ENCODE measurements at places on chromosomes 13 and 19. TPM values are rescaled to one million over a fixed set of nuclear protein-coding genes. Genes with fewer than 3 reads are reported as not detected.

The HRC gene
- total RNA-seq: not detected

The CAPS gene
- total RNA-seq: 7.2 TPM

The FFAR1 gene
- not detected for total RNA-seq

DNA sequence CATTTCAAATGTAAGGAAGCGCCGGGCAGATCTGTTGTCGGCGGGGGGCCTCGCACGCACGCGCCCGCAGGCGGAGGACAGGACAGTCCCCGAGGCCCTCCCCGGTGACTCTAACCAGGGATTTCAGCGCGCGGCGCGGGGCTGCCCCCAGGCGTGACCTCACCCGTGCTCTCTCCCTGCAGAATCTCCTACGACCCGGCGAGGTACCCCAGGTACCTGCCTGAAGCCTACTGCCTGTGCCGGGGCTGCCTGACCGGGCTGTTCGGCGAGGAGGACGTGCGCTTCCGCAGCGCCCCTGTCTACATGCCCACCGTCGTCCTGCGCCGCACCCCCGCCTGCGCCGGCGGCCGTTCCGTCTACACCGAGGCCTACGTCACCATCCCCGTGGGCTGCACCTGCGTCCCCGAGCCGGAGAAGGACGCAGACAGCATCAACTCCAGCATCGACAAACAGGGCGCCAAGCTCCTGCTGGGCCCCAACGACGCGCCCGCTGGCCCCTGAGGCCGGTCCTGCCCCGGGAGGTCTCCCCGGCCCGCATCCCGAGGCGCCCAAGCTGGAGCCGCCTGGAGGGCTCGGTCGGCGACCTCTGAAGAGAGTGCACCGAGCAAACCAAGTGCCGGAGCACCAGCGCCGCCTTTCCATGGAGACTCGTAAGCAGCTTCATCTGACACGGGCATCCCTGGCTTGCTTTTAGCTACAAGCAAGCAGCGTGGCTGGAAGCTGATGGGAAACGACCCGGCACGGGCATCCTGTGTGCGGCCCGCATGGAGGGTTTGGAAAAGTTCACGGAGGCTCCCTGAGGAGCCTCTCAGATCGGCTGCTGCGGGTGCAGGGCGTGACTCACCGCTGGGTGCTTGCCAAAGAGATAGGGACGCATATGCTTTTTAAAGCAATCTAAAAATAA is 18.2 kb downstream of the IL17D start:
- no peaks in the 10 kb centered on the region for H3K36me3 ChIP-seq
- peaks cover 14% of the 10 kb centered on the region for H3K4me1 ChIP-seq
- H3K4me3 ChIP-seq: peak overlapping the region; percentile 57

GRCh38 chr13:105665284-105665683 is 870.2 kb downstream of the EFNB2 start:
- no peaks in the 10 kb centered on the region for H3K27me3 ChIP-seq
- H3K4me1 ChIP-seq: peaks cover 15% of the 10 kb centered on the region
- no peaks in the 10 kb centered on the region for H3K36me3 ChIP-seq
- no peak overlapping the region for H3K4me3 ChIP-seq
- DNase-seq: no peak

The GZMM gene
- total RNA-seq: not detected

The ZNF493 gene
- 10.0 TPM for total RNA-seq

DNA sequence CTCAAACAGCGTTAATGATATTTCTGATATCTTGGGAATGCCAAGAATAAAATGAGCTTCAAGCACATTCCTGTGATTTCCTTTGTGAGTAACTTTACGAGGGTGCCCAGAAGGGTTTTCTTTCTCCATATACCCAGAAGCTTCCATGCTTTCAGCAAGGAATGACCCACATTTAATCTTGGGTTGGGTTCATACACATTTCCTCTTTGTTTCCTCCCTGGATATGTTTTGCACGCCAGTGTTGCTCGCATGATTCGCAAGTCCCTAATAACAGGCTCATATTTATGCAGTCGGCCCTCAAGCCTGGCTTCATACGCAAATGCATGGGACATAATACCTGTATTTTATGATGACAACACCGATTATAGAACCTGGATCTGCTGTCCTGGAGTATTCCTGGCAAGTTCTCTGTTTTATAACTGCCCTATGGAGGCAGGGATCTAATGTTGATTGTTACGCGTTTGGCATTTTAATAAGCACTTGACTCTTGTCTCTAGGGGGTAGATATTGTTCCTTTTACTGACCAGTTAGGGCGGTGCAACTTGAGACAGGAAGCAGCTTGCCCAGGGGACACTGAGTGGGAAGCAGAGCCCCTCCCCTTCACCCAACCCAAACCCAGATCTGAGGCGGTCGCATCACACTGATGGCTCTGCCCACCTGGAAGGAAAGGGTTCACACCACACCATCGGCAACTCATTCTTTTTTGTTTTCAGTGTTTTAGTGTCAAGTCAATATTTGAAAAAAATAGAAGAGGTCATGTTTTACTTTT is 220.4 kb upstream of the SOX1 start:
- DNase-seq: peak; percentile 13
- H3K36me3 ChIP-seq: no peaks in the 10 kb centered on the region
- H3K27ac ChIP-seq: no peak overlapping the region
- peaks cover 21% of the 10 kb centered on the region for H3K4me1 ChIP-seq
- H3K27me3 ChIP-seq: peaks cover 10% of the 10 kb centered on the region
- H3K4me3 ChIP-seq: no peak overlapping the region

GRCh38 chr13:83667606-83668005 is 214.7 kb downstream of the SLITRK1 start:
- H3K36me3 ChIP-seq: no peaks in the 10 kb centered on the region
- no peak for DNase-seq
- H3K4me1 ChIP-seq: peaks cover 8% of the 10 kb centered on the region
- H3K4me3 ChIP-seq: no peak overlapping the region
- no peaks in the 10 kb centered on the region for H3K27me3 ChIP-seq

The MIDN gene
- 75.3 TPM for total RNA-seq

DNA sequence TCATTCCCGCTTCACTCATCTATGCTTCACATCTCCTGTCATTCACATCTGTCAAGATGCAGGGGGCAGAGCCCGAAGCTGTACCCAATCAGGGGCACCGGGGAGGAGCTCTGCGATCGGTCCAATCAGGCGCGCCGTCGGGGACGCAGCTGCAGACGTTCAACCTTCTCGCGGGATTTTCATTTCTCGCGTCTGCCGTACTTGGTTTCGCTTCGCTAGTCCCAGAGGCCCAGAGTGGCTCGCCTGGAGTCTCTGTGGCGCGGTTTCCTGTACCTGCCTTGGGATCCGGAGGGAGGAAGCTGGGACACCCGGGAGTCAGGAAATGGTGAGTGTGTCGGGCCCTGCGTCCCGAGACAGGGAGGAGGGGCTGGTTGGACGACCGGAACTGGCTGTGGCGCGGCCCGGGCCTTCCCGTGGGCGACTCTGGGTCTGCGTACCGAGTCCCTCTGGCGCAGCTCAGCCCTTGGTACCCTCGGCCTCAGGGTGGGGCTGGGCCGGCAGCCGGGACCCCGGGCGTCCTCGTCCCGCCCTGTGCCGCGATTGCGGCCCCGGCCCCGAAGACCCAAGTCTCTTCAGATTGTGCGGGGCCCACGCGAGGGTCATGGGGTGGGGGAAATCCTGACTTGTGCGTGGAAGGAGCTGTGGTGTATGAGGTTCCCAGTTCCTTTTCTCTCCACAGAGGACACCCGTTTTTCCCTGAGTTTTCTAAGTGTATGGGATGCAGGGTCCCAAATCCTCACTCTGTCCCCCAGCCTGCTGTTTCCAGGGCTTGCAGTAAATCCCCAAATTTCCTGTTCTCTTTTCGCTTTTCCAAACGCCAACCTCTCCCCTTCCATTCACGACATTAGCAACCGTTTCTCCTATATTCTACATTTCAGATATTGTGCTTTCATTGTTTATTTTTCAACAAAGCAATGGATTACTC is at the start of gene ZNF136:
Gene ZNF136, plus strand, starts transcription at position 215 of the 925 bp plus-strand sequence. Its CDS starts 108 bp downstream, at position 323.
- peak within 1 kb of the TSS; percentile 89 for H3K4me3 ChIP-seq
- H3K27me3 ChIP-seq: no peaks in the 10 kb centered on the region
- H3K27ac ChIP-seq: peak within 1 kb of the TSS; percentile 100

GRCh38 chr19:50835785-50836542 is 2.6 kb upstream of the KLK15 start:
- H3K4me1 ChIP-seq: peaks cover 13% of the 10 kb centered on the region
- DNase-seq: peak; percentile 84
- H3K4me3 ChIP-seq: peak overlapping the region; percentile 74
- no peaks in the 10 kb centered on the region for H3K36me3 ChIP-seq

The KIR3DL1 gene
- not detected for total RNA-seq

- H3K27me3 ChIP-seq: no peaks in the 10 kb centered on the region
- peak overlapping the region; percentile 86 for H3K27ac ChIP-seq
- no peak for DNase-seq
Observed at GRCh38 chr13:110443622-110444225, 117.8 kb downstream of the RAB20 start.

GRCh38 chr19:28514166-28514565 is 698.8 kb downstream of the UQCRFS1 start:
- H3K4me3 ChIP-seq: no peak overlapping the region
- DNase-seq: no peak
- H3K27me3 ChIP-seq: no peaks in the 10 kb centered on the region
- H3K4me1 ChIP-seq: no peaks in the 10 kb centered on the region
- no peak overlapping the region for H3K27ac ChIP-seq

- H3K36me3 ChIP-seq: no peaks in the 10 kb centered on the region
- H3K4me3 ChIP-seq: no peak overlapping the region
- peaks cover 74% of the 10 kb centered on the region for H3K4me1 ChIP-seq
- H3K27ac ChIP-seq: peak overlapping the region; percentile 77
- no peaks in the 10 kb centered on the region for H3K27me3 ChIP-seq
Observed at GRCh38 chr13:27038323-27038722, 133.3 kb downstream of the USP12 start.

The PET100 gene
- total RNA-seq: 78.8 TPM

GRCh38 chr19:2629491-2630351 is 72.8 kb downstream of the GNG7 start:
- H3K27me3 ChIP-seq: no peaks in the 10 kb centered on the region
- H3K36me3 ChIP-seq: peaks cover 5% of the 10 kb centered on the region
- no peak overlapping the region for H3K4me3 ChIP-seq
- peaks cover 38% of the 10 kb centered on the region for H3K4me1 ChIP-seq
- no peak for DNase-seq

The C13orf42 gene
- not detected for total RNA-seq

The BLVRB gene
- 53.1 TPM for total RNA-seq

The FEM1A gene
- 12.3 TPM for total RNA-seq

DNA sequence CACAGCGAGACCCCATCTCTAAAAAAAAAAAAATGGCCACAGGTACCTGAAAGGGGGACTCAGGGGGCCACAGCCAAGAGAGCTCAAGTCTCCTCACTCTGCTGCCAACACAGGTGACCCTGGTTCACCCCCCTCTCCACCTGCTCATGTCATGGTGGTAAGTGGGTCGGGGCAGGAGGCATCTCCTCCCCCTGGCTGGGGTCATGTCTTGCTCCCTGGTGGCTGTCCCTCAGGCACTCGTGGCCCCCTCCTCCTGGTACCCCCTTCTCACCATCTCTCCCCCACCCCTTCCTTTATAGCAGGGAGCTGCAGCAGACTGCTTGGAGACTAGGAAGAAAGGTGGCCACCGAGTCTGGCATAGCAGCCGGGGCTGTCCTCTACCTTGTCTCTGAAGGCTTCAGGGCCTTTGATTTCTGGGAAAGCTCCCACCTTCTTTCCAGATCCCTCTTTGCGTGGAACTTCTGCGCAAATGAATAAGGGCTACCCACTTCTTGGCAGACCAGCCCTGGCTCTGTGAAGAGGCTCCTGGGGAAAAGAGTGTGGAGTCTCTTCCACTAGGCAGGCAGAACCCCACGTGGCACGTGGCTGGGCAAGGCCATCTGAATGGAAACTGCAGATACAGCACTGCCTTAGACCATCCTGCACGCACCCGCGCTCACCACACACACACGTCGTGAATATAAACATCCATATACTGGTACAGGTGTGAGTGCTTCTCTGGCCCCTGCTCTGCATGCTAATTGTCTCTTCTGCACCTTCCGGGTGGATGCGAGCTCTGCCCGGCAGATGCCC is 20.1 kb upstream of the MIER2 start:
- H3K27me3 ChIP-seq: peaks cover 37% of the 10 kb centered on the region
- H3K4me1 ChIP-seq: no peaks in the 10 kb centered on the region
- no peak overlapping the region for H3K4me3 ChIP-seq
- no peaks in the 10 kb centered on the region for H3K36me3 ChIP-seq

DNA sequence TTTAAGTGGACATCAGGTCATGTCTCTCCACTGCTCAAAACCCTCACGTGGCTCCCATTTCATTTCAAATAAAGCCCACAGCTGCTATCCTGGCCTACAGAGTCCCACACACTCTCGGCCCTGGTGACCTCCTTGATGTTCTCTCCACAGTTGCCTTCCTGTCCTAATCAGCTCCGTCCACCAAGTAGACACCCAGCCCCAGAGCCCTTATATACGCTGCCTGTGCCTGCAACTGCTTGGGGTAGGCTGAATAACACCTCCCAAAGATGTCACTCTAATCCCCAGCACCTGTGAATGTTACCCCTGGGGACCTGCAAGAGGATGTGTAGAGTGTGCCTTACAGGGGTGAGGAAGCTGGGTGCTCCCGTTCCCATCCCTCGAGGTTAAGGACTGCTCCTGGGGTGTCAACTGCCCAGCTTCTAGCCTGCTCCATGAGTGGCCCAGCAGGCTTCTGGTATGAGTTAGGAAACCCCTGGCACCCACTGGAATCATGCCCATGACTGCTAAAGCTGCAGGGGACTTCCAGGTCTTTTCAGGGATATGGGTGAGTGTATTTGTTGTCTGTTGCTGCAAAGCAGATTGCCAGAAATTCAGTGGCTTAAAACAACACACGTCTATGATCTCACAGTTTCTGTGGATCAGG is 6.0 kb downstream of the FAM187B start:
- H3K27me3 ChIP-seq: peaks cover 9% of the 10 kb centered on the region
- H3K36me3 ChIP-seq: no peaks in the 10 kb centered on the region

- H3K36me3 ChIP-seq: peaks cover 3% of the 10 kb centered on the region
- no peak overlapping the region for H3K27ac ChIP-seq
- no peaks in the 10 kb centered on the region for H3K4me1 ChIP-seq
- H3K27me3 ChIP-seq: no peaks in the 10 kb centered on the region
- no peak for DNase-seq
Observed at GRCh38 chr19:48135411-48135810, 24.8 kb upstream of the PLA2G4C start.

The MYO1F gene
- total RNA-seq: 0.50 TPM

- H3K4me3 ChIP-seq: no peak overlapping the region
- no peak overlapping the region for H3K27ac ChIP-seq
- no peaks in the 10 kb centered on the region for H3K27me3 ChIP-seq
- DNase-seq: no peak
- H3K4me1 ChIP-seq: peaks cover 61% of the 10 kb centered on the region
- peaks cover 39% of the 10 kb centered on the region for H3K36me3 ChIP-seq
Observed at GRCh38 chr19:27779954-27780353, 1433.0 kb downstream of the UQCRFS1 start.

- H3K4me3 ChIP-seq: no peak overlapping the region
- no peaks in the 10 kb centered on the region for H3K27me3 ChIP-seq
- no peaks in the 10 kb centered on the region for H3K36me3 ChIP-seq
- DNase-seq: no peak
Observed at GRCh38 chr13:70162141-70162540, 53.9 kb upstream of the KLHL1 start.

GRCh38 chr13:93227878-93228642 is 1.5 kb downstream of the GPC6 start:
- H3K27ac ChIP-seq: peak overlapping the region; percentile 95
- no peak for DNase-seq
- no peaks in the 10 kb centered on the region for H3K36me3 ChIP-seq
- H3K27me3 ChIP-seq: no peaks in the 10 kb centered on the region
